ENCODE measurements at places on chromosomes 6 and 20. TPM values are rescaled to one million over a fixed set of nuclear protein-coding genes. Genes with fewer than 3 reads are reported as not detected.
A peak's percentile ranks its signal among the peaks of the same experiment; 100 is the strongest.

DNA sequence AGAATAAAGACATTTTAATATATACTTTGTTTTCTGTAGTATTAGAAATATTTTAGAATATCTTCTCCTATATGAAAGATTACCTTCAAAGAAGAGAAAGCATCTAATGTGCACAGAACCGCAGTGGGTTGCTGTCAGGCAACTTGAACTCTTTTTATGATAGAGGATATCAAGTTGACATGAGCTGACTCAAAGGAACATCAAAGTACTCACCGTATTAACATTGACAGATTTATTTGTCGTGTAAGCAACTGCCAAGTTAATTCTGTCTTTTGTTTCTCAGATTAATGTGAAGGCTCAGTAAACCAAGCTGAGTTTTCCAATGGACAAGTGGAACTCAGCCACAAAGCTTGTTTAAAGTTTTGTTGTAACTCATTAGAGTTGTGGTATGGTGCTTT, 2.2 kb upstream of the GINM1 start:
- no peak for DNase-seq

DNA sequence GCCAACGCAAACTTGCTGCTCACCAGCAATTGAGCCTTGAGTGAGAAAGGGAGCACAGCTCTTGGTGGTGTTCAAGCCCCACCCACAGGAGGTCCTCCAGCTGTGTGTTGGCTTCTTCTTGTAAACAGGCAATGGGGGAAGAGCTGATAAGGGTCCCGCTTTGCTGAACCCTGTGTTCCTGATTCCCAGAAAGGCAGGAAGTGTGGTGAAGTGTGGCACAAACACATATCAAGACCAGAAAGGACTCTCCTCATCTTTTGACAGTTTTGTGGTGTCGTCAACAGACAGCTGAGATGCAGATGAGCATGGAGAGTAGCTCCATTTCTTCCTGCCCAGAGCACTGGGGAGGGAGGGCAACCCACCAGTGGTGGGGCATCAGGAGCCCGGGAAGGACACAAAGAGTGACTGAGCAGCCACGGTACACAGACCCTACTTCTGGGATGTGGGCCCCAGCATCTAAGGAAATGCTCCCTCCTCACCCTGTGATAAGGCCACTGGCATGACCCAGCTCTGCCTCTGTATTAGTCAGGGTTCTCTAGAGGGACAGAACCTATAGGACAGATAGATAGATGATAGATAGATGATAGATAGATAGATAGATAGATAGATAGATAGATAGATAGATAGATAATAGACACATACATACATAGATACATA, 188.9 kb upstream of the TAB2 start:
- no peak for DNase-seq

OOEP gene
- polyA plus RNA-seq = 0.66 TPM

DNA sequence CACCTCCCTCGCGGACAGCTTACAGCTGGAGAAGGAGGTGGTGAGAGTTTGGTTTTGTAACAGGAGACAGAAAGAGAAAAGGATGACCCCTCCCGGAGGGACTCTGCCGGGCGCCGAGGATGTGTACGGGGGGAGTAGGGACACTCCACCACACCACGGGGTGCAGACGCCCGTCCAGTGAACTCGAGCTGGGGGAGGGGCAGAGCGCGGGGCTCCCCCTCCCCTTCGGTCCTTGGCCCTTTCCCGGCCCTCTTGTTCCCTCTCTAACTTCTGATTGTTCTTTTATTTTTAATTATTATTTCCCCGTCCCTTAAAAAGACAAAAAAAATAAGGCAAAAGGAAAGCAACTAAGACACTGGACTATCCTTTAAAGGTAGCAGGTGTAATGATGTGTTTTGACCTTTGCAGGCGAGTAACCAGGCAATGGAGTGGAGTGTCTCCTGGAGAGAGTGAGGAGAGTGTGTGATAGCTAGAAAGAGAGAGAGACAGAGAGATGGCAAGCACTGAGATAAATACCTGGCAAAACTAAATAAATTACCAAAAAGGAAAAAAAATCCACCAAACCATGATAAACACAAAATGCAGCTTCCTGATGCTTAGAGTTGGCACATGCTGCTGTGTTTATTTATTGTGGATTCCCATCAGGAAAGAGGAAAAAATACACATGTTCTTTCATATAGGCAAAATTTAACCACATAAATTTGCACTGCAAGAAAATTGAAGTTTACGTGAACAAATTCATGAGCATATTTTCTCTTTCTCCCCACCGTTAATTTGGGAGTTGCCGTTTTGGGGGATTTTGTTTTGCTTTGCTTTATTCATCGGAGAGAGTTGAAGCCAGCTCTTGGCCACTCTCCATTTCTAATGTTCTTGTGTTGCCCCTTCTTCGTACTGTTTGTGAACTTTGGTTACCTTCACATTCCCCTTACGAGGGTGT, 1.9 kb downstream of the POU3F2 start:
- DNase-seq = no peak

TRIM15 gene
- polyA plus RNA-seq = not detected

- DNase-seq = no peak
Observed at GRCh38 chr6:1792989-1793388, 183.3 kb downstream of the FOXC1 start.

DNA sequence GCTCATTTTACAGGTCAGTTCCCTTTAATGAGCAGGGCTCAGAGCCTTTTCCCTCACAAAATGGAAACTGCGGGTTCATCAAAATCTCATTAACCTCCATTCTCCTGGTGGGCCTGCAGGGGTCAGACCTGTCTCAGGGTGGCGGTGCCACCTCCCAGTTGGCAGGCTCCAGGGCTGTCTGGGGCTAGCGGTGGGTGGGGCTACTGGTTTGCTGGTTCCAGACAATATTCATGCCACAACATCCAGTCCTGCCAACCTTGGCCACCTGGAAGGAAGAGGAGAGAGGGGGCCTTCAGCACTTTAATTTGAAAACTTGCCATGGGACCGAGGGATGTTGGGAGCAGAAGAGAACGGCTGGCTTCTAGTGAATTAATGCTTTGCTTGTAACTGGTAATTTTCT, 41.9 kb upstream of the CTNNBL1 start:
- no peak for DNase-seq

- DNase-seq = no peak
Observed at GRCh38 chr20:676315-676937, 824 bp upstream of the SCRT2 start.

RSPH9 gene
- 4.9 TPM for polyA plus RNA-seq

GRCh38 chr20:19170148-19170547, 42.3 kb upstream of the SLC24A3 start:
- DNase-seq = no peak

DNA sequence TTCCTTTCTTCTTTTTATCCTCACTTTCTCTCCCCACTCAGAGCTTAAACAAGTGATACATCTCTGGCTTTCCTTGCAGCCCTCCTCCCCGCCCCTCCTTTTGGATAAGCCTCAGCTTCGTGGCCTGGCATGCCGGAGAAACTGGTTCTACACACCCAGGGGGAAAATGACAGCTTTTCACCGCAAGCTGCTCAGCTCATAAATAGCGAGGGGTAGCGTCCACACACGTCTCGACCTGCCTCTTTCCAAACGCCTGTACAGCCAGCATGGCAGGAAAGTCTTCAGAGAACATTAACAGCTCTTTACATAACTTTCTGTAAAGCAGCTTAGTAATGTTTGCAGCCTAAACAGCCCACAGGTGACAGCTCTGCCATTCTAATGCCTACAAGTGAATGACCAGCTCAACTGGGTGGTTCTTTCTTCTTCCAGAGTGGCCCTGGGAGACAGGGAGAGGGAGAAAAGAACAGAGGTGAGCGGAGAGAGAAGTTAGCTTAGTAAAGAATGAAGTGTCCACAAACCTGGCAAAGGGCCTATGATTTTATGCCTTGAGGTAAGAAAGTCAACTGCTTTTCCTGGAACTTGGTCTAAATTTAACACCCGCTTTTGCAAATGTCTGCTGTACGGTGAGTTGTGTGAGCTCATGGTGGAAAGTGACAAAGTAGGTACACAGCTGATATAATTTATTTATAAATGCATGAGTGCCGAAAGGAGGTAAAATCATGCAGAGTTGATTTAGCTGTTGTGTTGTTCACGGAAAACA, 251.5 kb downstream of the TFAP2A start:
- no peak for DNase-seq

RBBP8NL gene
- polyA plus RNA-seq = 3.4 TPM

GRCh38 chr20:53364646-53365045, 229.0 kb downstream of the ZNF217 start:
- no peak for DNase-seq

DNA sequence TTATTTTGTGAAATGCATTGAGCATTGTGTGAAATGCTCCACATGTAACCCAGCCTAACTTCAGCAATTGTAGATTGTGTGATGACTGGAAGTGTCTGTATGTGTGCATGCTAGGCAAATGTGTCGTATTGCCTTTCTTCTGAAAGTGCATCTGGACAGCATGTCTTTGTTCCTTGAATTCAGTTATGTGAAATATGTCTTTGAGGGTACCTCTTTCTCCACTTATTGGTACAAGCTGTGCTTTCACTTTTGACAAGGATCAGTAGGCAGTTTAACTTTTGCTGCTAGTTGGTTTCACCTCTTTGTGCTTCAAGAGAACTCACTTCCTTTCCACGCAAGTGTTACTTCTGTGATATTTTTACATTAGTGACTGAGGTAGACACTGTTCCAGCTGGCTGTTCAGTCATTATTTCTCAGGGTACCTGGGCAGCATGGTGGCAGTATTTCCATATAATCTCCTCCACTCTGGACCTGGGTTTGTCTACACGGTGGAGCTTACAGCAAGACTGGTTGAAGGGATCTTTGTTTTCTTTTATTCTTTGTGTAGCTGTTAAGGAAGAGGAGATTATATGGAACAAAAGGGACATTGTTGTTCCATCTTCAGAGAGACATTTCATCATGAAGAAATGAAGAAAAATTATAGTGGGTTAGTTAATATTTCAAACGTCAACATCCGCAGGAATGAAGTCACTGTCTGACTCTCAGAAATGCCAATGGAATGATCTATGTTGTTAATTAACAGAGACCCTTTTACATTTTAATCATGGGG, 175.4 kb downstream of the UTRN start:
- DNase-seq = no peak

ALDH5A1 gene
- 12.7 TPM for polyA plus RNA-seq

- no peak for DNase-seq
Observed at GRCh38 chr20:61127311-61128039, 124.6 kb upstream of the CDH4 start.

DNA sequence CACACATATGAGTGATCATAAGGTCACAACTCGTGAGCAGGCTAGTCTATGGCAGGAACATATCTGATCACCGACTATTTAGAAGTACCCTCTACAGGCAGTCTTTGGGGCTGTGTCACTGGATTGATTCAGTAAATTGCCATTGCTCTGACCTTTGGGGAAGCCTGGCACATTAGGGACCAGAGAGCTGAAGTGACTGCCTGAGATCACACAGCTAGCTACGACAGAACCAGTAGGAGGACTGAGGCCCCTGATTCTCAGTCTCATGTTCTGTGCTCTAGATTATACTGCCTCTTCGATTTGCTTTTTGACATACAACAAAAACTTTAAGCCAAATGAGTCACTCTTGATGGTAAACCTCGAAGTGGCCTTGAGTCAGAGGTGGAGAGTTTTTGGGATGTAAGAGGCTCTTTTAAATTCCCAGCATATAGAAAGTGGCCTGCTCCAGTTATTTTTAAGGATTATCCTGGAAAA, 247.5 kb upstream of the SUPT3H start:
- DNase-seq = no peak

SAPCD1 gene
- 7.3 TPM for polyA plus RNA-seq

- DNase-seq = no peak
Observed at GRCh38 chr20:53061192-53062108, 89.3 kb downstream of the TSHZ2 start.

- DNase-seq = peak; percentile 52
Observed at GRCh38 chr6:55953335-55953734, 77.9 kb upstream of the BMP5 start.

DNA sequence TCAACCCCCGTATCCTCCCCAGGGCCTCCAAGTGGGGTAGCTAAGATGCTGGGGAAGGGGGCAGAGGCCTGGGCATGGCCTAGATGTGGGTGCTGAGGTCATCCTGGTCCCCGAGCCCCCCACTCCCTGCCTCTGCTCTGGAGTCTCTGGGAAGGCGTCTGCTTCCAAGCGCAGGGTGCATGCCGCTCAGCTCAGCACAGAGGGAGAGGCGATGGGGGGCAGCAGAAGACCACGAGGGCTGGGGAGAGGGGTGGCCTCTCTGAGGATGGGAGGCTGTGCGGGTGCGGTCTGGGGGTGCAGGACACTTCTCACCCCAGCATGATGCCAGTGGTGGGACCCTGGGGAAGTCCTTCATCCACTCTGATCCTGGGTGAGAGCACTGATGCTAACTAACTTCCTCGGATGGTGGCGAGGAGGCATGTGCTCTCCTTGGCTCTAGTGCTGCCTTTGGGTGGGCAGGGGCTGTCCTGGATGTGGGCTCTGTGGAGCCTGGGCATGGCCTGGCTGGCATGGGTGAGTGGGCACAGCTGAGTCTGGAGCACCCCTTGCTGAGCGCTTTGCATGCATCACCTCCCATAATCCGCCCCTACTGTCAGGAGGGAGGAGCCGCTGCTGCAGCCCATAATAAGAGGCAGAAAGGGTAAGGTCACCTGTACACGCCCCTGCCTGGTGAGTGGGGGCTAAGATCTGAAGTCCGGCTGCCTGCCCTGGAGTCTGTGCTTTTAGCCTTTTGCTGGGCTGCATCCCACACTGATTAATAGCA, 34.7 kb downstream of the EFCAB8 start:
- no peak for DNase-seq

DNA sequence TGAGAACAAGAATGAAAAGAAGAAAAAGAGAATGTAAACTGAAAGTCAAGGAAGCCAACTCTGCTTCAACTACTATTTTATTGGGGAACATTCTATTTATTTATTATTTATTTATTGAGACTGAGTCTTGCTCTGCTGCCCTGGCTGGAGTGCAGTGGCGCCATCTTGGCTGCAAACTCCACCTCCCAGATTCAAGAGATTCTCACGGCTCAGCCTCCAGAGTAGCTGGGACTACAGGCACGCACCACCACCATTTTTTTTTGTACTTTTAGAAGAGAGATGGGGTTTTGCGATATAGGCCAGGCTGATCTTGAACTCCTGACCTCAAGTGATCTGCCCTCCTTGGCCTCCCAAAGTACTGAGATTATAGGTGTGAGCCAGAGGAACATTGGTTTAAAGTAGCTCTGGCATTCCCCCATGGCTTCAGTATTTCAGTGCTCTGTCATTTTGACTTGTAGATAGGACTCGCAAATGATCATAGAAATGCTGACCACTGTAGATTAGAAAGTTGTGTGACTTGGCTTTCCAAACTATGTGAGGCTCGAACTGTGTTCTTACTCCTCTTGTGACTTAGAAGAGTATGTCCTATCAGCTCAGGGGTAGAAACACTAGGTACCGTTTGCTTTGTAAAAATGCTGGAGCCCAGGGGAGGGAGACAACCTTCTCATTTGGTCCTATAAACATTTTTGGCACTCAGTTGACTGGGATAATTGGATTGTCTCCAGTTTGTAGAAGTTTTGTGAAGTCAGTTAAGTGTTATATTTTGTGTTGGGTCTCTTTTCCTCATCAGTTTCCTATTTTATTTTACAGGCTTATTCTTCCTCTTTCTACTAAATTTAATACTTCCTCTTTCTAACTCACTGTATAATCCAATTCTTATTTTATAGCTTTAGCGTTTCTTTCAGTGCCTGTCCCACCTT, 544.9 kb upstream of the CITED2 start:
- DNase-seq = no peak

SCRT2 gene
- not detected for polyA plus RNA-seq

All from right lung (tissue), 10 donors.